ENCODE measurements at places on chromosomes 2 and 18. TPM values are rescaled to one million over a fixed set of nuclear protein-coding genes. Genes with fewer than 3 reads are reported as not detected.

DNA sequence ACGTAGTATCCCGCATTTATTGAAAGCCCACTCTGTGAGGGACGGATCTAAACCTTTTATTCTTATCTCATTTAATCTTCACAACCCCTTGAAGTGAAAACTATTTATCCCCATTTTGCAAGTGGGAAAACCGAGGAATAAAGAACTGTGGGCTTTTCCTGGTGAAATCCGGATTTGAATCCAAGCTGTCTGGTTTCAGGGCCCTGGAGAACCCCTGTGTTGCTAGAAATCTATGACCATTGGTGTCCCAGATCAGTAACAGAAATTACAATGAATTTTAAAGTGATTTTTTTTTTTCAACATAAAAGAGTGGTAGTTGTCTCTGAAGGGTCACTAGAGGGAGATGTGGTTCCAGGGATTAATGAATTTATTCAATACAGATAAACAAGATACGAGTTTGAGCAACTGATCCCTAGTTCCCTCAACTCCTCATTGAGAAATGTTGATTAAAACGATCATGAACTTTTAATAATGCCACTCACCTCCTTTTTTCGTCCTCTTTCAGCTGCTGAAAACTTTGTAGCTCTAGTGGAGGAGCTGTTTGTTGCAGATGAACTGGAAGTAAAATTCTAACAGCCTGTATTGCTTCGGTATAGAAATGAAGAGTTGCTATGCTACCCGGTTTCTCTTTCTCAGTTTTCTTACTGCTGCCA is 940 bp downstream of the XRCC5 start:
- peak; percentile 15 for DNase-seq

GRCh38 chr2:152354069-152354755 is 19.2 kb downstream of the FMNL2 start:
- no peak for DNase-seq

- DNase-seq, result no peak
Observed at GRCh38 chr2:226638576-226638975, 161.0 kb downstream of the IRS1 start.

- DNase-seq, result no peak
Observed at GRCh38 chr2:162114271-162114670, 37.8 kb downstream of the GCG start.

DNA sequence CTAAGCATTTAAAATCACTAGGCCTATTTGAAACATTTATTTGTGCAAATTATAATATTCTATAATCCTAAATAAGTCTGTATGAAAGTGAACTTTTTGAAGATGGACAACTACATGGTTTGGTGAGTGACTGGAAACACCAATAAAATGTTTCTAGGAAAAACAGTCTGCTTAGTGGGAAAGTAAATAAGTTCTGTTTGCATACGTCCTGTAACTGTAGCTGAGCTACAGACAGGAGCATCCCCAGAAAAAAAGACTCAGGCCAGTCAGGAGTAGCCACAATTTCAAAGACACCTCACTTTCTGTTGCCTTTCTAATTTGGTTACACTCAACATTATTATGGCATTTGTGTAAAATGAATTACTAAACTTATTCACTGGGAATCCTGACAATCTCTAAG is 28.4 kb upstream of the KCNJ3 start:
- no peak for DNase-seq

- no peak for DNase-seq
Observed at GRCh38 chr18:23519734-23520133, 16.4 kb downstream of the RMC1 start.

DNA sequence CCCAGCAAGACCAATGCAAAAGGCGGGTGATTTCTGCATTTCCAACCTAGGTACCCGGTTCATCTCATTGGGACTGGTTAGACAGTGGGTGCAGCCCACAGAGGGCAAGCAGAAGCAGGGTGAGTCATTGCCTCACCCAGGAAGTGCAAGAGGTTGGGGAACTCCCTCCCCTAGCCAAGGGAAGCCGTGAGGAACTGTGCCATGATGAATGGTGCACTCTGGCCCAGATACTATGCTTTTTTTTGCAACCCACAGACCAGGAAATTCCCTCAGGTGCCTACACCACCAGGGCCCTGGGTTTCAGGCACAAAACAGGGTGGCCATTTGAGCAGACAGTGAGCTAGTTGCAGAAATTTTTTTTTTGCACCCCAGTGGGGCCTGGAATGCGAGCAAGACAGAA is 662.6 kb upstream of the ACVR2A start:
- peak; percentile 40 for DNase-seq

DNA sequence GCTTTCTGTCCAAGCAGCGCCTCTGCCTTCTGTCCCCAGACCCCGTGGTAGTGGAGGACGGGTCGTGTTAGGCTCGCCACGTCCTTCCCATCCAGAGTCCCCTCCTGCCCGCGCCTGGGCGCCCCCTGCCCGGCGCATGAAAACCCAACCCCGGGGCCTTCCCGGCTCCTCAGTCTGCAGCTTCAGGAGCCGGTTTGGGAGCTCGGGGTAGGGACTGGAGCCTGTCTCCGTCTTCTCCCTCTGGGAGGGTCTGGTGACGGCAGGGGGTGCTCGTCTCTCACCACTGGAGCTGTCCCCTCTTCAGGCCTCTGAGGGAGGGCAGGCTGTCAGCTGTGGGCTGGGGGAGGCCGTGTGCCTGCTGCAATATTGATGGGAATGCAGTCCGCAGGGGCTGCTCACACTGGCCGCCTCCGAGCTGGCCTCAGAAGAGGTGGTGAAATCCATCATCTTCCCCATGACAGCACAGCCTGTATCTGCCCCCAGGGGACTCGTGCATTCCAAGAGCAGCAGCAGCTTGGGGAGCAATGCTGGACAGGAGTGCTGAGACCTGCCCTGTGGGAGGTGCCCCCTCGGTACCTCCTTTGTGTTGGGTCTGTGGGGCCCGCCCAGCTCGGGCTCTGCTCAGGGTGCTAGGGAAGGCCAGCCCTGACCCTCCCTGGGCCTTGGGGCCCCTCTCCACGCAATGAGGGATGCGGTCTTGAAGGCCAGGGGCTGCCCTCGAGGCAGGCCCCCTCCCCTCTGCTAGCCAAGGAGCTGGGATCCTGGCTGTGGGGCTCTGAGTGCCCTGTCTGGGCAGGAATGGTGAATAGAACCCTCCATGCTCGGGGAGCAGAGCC is 17.8 kb upstream of the KLHL30 start:
- DNase-seq, result no peak

GRCh38 chr2:217979151-217979811 is 23.5 kb downstream of the TNS1 start:
- DNase-seq, result no peak

- no peak for DNase-seq
Observed at GRCh38 chr2:222242532-222242931, 56.3 kb downstream of the PAX3 start.

DNA sequence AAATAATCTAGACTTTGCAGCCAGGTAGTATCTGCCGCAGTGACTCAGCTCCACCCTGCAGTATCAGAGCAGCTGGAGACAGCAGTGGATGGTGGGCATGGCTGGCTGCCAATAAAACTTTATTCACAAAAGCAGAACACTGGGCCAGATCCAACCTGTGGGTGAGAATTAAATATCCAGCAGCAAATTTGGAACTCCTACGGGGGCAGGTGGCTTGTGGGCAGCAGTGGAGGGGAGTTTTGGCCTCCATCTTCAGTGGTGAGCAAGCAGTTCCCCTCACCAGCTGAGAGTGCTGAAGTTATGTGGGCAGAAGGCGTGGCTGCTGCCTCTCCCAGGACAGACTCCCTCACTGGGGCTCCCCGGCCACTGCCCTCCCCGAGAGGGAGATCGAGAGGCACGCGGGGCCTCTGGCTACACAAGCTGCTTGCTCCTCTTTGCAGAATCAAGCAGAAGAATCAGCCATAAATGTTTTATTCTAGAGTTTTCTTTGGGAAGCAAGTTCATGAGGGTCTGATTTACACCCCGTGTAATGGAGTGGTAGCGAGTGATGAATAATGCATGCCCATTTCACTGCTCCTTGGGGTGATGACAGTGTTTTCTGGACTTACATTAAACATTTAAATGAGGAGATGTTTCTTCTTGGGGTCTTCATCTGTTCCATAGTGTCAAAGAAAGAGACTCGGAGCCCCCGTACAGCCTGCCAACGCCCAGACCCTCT is 204.3 kb downstream of the SEPTIN10 start:
- no peak for DNase-seq

DNA sequence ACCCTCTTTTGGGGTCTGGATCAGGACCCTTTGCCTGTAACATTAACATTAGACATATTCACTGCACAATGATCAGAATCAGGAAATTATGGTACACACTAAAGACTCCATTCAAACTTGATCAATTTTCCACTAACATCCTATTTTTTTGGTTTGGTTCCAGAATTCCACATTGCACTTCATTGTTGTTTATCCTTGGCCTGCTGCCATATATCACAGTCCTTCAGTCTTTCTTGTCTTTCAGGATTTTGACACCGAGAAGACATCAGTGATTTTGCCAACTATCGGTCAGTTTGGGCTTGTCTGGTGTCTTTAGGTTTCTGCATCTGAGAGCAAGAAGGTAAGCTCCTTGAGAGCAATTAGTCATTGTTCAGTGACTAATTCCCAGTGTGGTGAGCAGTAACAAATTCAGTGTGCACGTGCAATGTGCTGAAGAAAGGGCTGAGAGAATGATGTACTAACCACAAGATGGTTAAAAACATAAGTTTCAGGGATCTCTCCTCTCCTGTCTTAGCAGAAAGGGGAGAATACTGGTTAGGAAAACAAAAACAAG is 23.5 kb downstream of the MARCHF4 start:
- DNase-seq, result no peak

- no peak for DNase-seq
Observed at GRCh38 chr2:175063741-175064140, 58.6 kb upstream of the CHN1 start.

- DNase-seq, result no peak
Observed at GRCh38 chr2:228590681-228591080, 409.2 kb upstream of the SPHKAP start.

GRCh38 chr2:200470230-200470629 is 39.6 kb downstream of the KCTD18 start:
- no peak for DNase-seq

DNA sequence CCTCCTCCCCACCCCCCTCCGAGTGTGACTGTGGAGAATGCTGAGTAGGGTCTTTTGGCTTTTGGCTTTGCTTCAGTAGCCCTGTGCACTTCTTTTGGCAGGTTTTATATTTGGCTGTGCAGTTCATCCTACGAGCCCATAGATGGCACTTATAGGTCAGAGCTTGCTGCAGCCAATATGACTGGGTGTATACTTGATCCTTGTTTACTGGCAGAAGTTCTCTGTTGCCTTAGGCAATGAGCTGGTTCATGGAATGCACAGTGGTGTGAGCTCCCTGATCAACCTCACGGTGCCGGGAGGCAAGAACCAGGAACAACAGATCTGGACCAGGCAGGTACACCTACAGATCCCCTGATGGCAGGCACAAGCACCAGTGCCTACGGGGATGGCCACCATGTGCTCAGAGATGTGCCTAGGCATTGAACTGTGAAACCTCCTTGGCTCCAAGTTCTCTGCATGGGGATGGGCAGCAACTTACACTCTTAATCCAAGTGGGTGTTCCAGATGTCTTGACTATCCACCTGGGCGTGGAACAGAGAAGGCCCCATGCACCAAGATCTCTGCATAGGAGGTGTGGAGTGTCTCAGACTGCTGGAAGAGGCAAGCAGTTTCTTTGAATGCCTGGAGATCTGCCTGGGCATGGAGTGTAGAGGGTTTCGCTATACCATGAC is 190.4 kb downstream of the KIAA1328 start:
- DNase-seq, result no peak

DNA sequence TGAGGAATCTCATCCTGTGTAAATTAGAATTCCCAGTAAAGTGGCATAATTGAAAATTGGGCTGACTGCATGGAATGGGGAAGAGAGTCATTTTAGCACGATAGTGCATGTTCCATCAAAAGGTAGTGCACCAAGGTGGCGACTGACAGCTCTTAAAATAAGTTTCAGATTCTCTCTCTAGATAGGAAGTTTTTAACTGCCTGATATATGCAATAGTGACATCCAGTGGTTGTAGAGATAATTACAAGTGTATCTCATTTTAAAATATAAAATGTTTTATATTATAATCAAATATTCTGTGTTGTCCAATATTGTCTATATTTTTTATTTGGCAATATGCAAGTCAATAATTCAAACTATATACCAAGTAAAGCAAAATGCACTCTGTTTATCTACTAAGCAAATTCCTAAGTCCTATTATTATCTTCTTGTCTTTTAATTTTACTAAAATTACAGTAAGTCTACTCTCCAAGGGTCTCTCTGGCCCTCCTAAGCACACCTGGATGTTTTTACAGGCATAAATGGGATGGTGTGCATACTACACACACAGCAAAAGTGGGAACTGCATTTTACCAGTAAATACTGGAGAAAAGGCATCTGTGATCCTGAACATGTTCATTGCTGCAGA is 397.7 kb upstream of the HNRNPA3 start:
- DNase-seq, result peak; percentile 19

DNA sequence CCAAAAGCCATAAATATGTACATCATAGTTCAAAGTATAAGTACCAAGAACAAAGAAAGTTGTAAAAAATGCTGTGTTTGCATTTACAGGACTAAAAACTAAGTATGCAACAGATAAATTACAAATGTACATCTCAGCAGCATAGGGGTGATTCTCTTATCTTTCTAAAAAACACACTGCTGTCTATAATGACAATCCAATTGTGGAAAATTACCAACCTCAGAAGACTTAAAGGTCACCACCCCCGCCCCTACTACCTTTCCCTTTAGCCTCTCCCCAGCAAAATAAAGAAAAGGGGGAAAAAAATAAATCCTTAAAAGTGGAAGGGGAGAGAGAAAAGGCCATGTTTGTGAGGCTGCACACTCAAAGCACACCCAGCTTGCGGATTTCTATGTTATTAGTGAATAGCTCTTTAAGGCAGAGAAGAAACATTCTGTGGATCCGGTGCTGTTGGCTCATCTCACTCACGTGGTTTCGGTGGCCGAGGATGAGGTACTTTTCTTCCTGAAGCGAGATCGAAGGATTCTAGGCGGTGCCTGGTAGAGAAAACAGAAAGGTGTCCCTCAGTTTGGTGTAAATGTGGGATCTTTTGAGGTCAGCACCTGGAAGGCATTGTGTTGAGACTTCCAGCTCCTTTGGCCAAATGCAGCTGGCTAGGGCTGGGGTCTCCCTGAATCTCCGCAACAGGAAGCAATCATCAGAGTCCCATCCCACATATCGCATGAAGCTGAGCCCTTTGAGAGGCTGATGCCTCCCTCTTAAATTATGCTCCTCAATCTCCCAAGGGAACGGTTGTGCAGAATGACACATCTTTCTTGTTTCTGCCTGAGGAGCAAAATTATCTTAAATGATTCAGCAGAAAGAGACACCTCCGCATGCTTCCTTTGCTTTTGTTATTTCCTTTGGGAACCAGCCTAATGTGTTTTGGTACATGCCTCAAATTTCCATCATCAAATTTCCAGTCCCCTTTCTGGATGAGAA is 17.6 kb downstream of the MRPL35 start:
- DNase-seq, result no peak

Gene CD207
- total RNA-seq, result not detected

Gene CRYBA2
- total RNA-seq, result not detected

Gene WDR35
- total RNA-seq, result 3.9 TPM

Gene ASXL3
- total RNA-seq, result not detected

Gene NT5C1B
- total RNA-seq, result not detected

Gene RNF152
- 0.17 TPM for total RNA-seq

Gene AGFG1
- total RNA-seq, result 59.9 TPM

Gene CEP192
- 55.1 TPM for total RNA-seq

Gene VWA3B
- not detected for total RNA-seq

Gene FOXD4L1
- 0.25 TPM for total RNA-seq

Gene NRP2
- 7.1 TPM for total RNA-seq

Data from activated CD4-positive, alpha-beta T cell treated with anti-CD3 and anti-CD28 coated beads, Interleukin-2, amount 10 ng/mL, durations not matched to agents 7 days and 5 days (primary cell).